Umbilical cord (tissue), 2 donors: ENCODE measurements at places on chromosomes 12 and 14.

GRCh38 chr12:40045656-40046055 is 60.2 kb downstream of the SLC2A13 start:
- no peak for DNase-seq

- DNase-seq, result no peak
These were observed 46.2 kb downstream of the ACACB start for GRCh38 chr12:109162551-109162950.

GRCh38 chr12:42255221-42255865 is 17.3 kb upstream of the YAF2 start:
- DNase-seq, result no peak

- no peak for DNase-seq
These were observed 49.8 kb downstream of the NOC4L start for GRCh38 chr12:132194056-132194455.

- DNase-seq, result no peak
These were observed 472.3 kb downstream of the GLT1D1 start for GRCh38 chr12:129325566-129325965.

- no peak for DNase-seq
These were observed 555.9 kb upstream of the TMEM132C start for GRCh38 chr12:127711108-127711507.

- peak; percentile 87 for DNase-seq
These were observed 184.8 kb upstream of the PDE3A start for GRCh38 chr12:20183563-20183962.

DNA sequence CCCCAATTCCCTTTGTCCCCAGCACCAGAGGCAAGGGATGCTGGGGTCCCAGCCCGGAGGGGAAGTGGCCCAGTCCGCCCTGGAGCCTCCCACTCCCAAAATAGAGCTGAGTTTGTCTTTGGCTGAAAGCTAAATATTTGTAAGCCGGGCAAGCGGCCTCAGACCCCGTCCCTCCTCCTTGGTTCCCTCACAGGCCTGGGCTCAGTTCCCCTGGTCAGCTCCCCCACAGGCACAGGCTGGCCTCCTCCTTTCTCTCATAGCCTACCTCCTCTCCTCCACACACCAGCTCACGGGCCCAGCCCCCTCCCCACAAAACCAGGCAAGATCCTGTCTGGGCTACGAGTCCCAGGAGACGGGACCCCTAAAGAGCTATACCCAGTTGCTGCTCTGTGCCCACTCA is 1.3 kb downstream of the SP7 start:
- no peak for DNase-seq

DNA sequence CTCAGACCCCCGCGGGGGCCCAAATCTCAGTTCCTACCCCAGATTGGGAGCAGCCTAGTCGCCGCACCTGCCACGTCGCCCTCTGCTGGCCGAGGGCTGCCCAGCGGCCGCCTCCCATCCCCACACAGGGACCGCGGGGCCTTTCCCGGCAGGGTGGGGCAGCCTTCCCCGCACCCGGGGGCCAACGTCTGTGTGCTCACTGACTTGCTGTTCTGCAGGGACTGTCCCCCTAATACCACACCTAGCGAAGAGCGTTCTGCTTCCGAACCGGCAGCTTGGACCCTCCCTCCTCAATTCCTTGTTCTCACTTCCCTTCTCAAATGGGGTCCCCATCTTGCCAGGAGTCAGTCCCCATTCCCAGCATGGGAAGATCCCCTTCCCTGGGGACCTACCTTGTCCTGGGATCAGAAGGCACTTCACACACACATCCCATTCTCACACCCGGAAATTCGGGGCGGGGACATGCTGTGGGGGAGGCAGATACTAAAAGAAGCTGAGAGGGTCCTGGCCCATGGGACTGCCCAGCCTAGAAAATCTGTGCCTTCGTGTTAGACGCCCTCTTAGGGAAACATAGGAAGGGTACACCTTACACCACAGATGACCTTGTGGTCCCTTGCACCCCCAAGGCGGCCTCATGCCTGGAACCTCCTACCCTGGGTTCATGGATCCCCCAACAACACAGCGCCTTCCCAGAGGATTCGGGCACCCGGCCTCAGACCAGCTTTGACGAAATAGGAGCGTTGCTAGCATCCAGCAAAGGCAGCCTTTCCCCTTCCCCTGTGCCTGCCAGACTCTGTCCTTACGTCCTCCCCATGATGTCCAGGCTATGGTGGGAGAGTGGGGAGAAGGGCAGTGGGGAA is 16.4 kb downstream of the ACVRL1 start:
- DNase-seq, result peak; percentile 29

DNA sequence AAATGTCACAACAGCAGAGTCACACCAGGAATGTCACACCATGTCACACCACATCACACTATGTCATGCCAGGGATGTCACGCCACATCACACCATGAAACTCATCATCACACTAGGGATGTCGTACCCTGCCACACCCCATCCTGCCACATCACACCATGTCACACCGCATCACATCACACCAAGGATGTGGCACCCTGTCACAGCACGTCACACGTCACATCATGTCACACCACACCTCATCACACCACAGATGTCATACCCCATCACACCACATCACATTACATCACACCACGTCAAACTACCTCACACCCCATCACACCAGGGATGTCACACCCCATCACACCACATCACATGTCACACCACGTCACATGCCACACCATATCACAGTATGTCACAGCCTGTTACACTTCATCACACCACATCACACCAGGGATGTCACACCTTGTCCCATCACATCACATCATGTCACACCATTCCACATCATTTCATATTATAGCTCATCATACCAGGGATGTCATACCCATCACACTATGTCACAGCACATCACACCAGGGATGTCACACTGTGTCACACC is 90.9 kb downstream of the TMEM121 start:
- no peak for DNase-seq

GRCh38 chr12:110059651-110060000 is 11.3 kb upstream of the C12orf76 start:
- no peak for DNase-seq

- no peak for DNase-seq
These were observed 16.1 kb downstream of the GPR68 start for GRCh38 chr14:91228112-91229004.

GRCh38 chr12:8087666-8088065 is 5.6 kb downstream of the NECAP1 start:
- no peak for DNase-seq

- no peak for DNase-seq
These were observed 17.6 kb upstream of the BCL11B start for GRCh38 chr14:99289394-99290189.

GRCh38 chr12:30908076-30908721 is 18.3 kb upstream of the TSPAN11 start:
- no peak for DNase-seq

- no peak for DNase-seq
These were observed 64.0 kb upstream of the DIO2 start for GRCh38 chr14:80275208-80275850.

DNA sequence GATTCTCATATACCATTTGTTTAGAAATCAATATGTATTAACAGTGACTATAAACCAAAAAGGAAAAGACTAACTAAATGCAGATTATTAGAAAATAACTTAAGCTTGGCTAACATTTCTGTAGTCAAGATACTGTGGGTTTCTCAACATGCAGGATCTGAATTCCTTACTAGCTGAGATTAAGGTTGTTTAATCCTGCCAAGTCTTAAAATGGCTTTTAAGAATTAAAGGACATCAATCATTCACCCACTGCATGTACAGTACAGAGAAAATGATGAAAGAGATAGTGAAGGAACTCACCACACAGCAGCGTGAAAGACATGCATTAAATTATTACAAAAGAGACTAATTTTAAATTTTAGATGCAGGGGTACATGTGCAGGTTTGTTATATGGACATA is 3.8 kb downstream of the ACSS3 start:
- DNase-seq, result peak; percentile 29

DNA sequence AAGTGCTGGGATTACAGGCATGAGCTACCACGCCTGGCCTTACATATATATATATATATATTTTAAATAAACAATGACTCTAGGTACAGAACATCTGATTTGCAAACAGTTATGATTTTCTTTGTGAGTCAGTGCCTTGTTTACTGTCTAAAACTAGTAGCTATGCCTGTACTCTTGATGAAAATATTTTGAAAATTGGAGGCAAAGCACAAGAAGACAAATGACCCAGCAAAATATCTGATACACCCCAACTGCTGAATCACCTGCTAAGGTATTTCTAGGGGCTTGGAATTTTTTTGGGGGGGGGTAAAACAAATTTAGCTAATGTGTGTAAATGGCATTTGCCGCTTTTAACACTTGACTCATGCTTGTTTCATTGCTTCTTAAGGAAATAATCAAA is 69.3 kb downstream of the SYT10 start:
- no peak for DNase-seq

DNA sequence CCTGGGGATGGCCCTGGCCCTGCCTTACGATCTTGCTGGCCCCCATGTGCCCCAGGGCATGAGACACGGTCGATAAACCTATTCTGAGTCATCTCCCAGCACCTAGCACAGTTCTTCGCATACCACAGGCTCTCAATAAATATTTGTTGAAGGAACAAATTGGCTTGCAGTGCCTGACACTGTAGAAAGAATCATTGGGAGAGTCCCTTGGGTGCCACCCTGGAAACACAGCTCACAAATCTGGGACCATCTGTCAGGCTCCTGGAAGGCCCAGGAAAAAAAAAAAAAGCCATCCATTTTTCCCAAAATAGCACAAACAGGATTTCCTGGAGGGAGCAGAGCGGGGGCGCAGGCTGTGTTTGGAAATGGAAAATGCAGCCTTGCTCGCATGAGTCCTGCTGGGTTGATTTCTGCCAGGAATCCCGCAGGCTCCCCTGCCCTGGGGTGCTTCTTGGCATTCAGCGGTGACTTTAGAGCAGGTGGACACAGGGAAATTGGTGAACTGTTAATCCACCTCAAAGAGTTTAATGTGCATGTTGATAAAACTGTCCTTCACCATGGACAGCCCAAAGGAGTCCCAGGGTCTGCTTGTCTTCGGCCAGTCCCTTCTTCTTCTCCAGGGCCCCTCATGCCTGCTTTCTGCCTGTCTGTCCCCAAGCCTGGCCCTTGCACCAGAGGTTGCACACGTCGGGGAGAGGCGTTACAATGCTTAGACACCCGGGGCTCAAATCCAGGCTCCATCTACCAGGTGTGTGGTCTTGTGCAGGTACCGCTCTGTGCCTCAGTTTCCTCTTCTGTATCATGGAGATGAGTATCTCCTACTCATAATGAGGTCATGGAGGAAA is 106.1 kb upstream of the RFLNA start:
- DNase-seq, result peak; percentile 44

DNA sequence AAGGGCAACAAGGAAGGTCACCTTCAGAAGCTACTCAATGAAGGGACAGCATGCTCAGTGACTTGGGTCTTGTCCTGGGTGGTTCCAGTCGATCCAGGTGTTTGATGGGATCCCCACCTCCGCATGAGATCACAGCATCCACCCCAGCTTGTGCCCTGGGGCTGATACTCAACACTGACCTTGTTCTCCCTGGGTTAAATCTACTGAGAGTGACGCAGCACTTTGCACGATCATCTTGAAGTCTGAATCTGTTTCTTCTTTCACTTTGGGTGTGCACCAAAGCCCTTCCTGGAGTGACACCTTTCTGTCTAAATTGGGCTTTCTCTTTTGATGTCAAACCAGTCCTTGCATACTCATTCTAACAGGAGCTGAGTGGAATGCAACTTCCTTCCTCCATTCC is 13.8 kb downstream of the NOS1 start:
- no peak for DNase-seq

- no peak for DNase-seq
These were observed 12.3 kb upstream of the PPFIBP1 start for GRCh38 chr12:27511723-27512045.

DNA sequence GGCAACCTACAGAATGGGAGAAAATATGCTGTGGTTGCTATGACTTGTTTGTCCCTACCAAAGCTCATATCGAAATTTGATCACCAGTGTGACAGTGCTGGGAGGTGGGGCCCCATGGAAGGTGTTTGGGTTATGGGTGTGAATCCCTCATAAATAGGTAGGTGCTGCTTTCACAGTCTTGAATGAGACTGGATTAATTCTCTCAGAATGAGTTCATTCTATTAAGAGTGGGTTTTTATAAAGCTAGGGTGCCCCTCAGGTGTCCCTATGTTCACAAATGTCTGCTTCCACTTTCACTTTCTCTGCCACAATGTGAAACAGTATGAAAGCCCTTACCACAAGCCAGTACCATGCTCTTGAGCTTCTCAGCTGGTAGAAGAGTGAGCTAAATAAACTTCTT is 133.5 kb downstream of the CPNE8 start:
- no peak for DNase-seq
